ENCODE measurements at places on chromosomes 16 and 17.

DNA sequence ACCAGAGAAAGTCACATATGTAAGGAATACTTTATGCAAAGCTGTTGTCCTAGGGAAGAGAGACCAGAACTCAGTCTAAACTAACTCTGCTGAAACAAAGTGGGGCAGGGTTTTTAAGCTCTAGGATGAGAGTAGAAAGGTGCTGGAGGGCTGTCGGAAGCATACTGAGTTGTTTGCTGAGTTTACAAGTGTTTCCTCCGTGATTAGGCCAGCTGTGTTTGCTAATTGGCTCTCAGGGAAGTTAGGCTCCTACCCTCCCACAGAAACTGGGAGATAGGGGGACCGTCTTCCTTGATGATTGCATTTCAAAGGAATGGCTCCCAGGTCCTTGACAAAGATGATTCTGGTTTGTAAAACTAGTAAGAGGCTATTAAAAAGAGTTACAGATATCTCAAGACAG, 24.4 kb upstream of the CRYM start:
- no peak for DNase-seq

DNA sequence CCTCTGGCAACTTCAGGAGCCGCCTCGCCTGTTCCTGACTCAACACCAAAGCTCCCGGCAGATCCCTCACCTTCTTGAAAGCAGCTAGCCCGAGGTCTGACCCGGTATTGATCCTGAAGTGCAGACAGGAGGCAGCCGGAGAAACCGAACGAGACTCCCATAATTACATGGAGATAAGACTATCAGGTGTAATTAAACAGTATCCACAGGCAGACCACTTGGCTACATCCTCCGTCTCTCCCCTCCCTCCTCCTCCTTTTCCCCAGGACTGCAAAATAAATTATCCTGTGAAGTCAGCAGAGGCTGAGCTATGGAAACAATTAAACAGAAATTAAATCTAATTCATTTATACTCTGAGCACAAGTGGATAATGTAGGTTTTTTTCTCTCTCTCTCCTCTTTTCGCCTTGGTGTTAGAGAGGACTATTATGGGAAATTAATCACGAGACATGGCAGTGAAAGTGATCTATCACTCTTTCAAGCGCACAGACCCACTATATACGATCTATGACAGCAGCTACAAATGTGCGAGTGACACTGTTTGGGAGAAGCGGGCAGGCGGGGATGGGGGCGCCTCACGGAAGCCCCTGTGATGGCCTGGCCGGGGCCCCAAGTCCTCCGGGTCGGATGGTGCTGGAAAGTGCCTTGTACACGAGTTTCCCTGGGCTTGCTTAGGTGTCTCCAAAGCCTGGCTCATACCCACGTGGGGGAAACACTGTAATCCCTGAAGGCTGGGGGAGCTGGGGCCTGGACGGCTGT, 92.8 kb downstream of the RBFOX3 start:
- DNase-seq, result no peak

DNA sequence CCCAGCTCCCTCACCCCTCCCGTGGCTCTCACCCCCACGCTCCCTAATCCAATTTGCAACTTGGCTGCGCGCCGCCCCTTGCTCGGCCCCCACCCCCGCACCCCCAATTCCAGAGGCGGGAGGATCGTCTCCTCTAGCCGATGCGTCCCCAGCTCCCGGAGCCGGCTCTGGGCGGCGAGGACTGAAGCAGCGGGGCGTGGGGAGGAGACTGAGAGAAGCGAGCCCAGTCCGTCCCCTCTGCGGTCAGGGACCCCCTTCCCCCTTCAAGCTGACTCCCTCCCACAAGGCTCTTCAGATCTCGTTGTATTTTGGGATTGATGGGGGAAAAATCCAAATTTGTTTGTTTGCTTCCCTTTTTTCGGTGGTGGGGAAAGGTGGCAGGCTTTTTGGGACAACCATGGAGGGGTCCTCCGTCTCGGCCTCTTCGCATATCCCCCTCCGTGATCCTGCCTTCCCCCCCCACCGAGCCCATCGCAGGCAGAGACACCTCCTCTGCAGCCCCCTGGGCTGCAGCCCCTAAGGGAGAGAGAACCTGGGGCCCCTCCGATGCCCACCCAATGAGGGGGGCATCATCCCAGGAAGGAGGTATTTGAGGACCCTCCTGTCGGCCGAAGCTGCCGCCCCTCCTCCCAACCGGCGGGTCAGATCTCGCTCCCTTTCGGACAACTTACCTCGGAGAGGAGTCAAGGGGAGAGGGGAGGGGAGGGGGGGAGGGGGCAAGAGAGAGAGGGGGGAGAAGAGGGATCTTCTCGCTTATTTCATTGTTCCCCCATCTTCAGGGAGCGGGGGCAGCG, 466 bp downstream of the NEUROD2 start:
- no peak for DNase-seq

DNA sequence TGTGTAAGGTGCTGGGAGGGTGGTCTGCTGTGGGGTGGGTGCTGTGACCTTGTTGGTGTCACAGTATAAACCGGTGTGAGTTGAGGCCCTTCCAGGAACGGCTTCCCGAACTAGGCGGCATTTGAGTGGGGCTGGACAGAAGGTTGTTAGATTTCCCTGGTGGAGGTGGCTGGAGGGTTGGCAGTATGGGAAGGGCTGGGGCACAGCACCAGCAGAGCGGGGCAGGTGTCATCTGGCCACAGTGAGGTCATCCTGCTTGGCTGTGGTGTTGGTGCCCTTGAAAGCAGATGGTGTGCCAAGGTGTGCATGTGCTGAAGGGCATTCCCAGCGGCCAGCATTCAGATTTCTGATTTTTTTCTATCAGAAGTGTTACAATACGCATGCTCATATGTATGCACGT, 28.1 kb downstream of the BANP start:
- no peak for DNase-seq

GRCh38 chr17:11551442-11551841, 46.8 kb upstream of the DNAH9 start:
- no peak for DNase-seq

DNA sequence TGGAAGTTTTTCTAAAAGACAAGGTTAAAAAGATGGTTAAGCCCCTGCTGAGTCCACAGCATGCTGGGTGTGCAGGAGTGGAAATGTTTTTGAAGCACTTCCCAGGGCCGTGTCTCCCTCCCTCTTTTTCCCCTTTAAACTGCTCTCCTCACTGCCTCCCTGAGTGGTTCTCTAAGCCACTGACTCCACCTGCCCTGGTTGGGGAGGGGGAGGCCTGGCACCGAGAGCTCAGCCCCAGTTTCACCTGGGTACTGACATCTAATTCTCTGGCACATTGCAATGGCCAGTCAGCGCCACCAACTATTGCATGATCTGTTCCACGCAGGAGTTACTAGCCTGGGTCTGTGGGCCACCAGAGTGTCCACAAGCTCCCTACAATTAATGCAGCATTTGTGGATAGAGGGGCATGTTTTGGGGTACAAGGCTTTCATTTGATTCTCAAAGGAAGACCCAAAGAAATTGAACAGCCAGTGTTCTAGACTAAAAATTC, 22.7 kb downstream of the MPP3 start:
- DNase-seq, result no peak

DNA sequence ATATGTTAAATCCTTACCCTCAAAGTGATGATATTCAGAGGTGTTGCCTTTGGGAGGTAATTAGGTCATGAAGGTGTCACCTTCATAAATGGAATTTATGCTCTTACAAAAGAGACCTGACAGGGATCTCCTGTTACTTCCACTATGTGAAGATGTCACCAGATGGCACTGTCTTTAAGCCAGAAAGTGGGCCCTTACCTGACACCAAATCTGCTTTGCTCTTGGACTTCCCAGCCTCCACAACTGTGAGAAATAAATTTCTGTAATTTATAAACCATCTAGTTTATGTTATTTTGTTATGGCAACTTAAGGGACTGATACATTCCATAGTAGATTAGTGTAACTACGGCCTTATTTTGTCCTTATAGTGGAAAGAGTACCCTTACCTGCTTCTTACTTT, 358.3 kb upstream of the SALL1 start:
- no peak for DNase-seq

DNA sequence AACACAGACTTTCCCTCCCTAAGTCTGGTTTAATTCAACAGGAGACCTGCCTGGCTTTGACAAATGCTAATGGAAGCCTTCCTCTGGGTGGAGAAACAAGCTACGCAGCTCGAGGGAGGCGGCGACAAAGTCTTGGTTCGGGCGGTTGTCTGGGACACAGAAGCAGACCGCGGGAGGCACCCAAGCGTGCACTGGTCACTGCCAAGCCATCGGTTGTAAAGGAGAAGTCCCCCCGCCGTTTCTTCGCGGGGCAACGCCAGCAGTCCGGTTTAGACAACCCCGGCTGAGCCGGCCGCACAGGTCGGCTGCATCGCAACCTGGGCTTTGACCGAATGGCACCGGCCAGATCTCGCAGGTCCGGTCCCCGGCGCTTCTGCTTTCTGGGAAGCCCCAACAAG, 586 bp downstream of the GLYR1 start:
- no peak for DNase-seq

DNA sequence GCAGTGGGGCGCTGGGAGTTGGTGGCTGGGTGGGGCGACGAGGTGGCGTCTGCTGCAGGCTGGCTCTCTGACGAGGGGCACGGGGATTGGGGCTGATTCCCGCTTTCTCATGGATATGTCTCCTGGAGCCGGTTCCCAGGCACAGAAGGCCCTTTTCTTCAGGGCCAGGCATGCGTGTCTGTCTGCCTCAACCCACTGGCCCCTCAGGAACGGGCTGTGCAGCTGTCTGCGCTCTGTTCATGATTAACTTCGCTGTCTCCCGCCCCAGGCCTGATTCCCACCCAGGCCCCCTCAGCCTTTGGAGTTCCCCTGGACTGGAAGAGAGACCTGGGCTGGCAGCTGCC, 53.1 kb downstream of the RAP1GAP2 start:
- DNase-seq, result no peak

DNA sequence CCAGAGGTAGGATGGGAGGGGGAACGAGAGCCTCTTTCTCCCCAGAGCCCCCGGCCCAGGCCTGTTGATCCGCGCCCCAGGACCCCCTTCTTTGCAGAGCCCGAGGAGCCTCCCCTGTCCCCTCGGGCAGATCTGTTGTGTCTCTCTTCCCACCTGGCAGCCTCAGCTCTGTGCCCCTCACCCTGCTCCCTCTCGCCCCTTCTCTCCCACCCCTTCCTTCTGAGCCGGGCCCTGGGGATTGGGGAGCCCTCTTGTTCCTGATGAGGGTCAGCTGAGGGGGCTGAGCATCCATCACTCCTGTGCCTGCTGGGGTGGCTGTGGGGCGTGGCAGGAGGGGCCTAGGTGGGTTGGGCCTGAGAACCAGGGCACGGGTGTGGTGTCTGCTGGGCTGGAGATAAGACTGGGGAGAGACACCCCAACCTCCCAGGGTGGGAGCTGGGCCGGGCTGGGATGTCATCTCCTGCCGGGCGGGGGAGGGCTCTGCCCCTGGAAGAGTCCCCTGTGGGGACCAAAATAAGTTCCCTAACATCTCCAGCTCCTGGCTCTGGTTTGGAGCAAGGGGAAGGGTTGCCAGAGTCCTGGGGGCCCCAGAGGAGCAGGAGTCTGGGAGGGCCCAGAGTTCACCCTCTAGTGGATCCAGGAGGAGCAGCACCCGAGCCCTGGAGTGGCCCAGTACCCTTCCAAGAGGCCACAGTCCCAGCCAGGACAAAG, 65.4 kb downstream of the MRC2 start:
- no peak for DNase-seq

DNA sequence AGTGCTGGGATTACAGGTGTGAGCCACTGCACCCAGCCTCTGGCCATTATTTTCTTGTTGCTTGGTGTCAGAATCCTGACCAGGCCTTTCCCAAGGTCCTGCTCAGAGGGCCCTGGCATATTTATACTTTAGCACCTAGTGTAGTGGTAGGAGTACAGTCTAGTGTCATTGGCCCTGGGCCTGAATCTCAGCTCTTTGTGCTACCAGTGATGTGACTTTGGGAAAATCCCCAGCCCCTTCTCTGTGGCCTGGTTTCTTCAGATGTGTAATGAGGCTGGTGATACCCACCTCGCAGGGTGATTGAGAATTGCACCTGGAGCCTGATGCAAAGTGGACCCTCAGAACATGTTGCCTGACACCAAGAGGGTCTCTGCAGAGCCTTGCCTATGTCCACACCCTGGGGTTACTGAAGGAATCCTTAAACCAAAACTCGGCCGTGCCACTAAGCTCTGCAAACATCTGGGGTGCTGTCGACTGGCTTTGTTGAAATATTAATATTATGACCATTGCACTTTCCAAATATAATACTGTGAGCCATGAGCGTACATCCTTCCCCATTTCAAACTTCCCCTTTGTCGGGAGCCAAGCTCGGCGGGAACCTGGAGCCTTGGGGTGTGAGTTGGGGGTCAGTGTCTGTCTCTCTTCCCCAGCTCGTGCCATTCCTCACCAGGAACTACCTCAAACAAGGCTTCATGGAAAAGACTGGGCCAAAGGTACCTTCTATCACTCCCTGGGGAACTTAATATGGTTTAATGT, 18.0 kb upstream of the RNF135 start:
- no peak for DNase-seq

DNA sequence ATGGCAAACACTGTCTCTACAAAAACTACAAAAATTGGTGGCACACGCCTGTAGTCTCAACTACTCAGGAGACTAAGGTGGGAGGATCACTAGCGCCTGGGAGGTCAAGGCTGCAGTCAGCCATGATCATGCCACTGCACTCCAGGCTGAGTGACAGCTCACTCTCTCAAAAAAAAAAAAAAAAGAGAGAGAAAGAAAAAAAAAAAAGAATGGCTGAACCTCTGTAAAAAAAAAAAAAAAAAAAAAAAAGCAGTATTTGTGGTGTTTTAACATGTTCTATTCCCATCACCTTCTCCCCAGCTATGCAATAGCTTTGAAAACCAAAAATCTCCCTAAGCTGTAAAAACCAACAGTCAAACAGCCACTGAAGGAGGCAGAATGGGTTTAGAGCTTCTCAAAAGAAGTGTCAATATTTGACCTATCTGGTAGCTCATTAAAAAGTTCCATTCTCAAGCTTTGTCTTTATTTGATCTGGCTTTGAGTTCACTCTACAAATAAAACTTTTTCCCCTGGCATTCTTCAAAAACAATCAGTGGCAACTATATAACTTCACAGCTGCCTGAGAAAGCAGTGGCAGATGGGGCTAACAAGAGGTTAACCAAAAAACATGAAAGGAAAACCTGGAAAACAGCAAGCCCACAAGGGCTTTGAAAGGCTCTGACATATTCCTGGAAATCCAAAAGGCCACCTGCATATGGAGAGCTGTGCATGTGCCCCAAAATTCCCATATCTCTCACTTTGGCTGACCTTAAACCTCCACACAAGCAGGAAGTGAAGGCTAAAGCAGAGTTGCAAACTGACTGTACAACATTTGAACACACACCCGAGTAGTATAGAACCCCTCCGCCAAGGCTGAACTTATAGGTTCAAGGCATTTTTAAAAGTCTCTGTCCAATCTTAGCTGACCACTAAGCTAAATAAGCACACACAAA, 36.0 kb downstream of the USP32 start:
- no peak for DNase-seq

GRCh38 chr17:8243827-8244226, 4.0 kb downstream of the CTC1 start:
- DNase-seq, result no peak

DNA sequence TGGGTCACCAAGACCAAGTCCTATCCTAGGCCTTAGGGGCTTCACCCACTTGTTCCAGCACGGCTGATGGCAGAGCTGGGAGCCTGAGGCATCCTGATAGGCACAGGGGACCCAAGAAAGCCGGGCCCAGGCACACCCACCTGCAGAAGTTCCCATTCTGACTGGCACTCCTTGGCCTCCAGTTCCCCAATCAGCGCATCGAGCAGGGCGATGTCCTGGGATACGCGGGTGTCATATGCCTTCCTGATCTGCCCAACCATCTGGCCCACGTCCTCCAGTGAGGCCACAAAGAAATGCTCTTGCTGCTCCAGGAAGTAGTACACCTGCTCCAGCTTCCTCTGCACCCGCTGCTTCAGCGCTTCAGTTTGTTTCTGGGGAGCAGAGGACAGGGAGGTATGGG, 9.6 kb downstream of the MEFV start:
- DNase-seq, result no peak

- no peak for DNase-seq
Measured at GRCh38 chr16:4514606-4515005, 24.0 kb downstream of the CDIP1 start.
